ENCODE measurements at places on chromosomes 4 and X.
A peak's percentile ranks its signal among the peaks of the same experiment; 100 is the strongest.

- no peak for DNase-seq
Measured at GRCh38 chrX:3516051-3516541, 169.6 kb upstream of the MXRA5 start.

DNA sequence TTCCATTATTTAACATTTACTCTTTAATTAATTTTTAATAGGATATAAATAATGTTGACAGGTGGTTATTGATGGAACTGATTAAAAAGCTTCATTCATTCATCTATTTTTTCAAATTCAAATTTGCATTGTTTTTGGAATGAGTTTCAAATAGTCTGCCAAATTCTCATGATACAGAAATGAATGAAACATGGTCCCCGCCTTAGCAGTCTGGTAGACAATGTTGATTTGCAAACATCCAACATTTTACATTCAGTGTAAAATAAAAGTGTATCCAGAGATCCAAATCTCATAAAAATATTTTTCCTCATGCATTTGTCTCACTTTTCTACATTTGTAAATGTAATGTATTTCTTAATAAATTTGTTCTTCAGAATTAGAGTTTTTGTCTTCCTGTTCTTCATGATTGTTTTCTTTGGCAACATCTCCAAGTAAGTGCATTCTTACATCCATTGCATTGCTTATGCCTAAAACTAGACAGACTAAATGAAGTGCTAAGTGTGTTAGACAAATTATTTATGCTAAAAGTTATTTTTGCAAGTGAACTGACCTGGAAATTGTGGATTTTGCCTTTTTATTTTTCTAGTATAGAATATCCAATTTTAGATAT lies 142.3 kb downstream of the PCDH18 start:
- no peak for DNase-seq

DNA sequence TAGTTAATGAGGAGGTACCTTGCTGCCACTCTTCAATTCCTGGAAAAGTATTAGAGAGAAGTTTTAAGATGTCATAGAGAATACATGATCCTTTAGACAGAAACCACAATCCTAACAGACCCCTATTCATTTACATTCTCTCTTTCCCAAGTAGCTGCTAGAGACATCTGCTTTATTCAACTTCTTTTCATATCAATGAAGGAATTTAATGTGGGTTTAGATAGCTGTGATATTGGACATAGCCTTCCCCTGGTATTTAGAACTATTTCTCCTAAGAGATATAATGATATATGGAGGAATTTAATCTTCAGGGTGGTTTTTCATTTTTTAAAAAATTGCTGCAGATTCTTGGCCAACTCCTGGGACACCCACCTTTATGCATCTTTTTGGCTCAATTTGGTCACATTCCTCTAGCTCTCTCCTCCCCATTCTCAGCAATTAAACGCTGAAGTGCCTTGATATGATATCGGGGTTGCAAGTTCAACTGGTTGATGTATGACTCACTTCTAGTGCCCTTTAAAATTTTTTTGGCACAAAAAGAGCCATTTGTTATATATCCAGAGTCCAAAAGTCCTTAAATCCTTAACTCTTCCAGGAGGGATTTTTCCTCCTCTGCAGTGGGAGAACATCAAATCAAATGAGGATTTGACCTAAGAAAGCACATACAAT lies 57.6 kb downstream of the DOCK11 start:
- no peak for DNase-seq

DNA sequence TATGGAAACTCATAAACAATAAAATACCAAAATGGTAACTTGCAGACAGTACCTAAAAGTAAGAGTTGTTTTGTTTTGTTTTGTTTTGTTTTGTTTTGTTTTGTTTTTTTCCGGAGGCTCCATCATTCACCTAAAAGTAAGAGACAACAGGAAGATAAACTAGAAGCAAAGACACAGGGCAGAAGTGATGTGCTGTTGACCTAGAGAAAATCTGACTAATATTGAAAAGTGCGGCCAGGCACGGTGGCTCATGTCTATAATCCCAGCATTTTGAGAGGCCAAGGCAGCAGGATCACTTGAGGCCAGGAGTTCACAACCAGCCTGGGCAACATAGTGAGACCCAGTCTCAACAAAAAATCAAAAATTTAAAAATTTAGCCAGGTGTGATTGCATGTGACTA lies 5.6 kb upstream of the CENPC start:
- DNase-seq = no peak

DNA sequence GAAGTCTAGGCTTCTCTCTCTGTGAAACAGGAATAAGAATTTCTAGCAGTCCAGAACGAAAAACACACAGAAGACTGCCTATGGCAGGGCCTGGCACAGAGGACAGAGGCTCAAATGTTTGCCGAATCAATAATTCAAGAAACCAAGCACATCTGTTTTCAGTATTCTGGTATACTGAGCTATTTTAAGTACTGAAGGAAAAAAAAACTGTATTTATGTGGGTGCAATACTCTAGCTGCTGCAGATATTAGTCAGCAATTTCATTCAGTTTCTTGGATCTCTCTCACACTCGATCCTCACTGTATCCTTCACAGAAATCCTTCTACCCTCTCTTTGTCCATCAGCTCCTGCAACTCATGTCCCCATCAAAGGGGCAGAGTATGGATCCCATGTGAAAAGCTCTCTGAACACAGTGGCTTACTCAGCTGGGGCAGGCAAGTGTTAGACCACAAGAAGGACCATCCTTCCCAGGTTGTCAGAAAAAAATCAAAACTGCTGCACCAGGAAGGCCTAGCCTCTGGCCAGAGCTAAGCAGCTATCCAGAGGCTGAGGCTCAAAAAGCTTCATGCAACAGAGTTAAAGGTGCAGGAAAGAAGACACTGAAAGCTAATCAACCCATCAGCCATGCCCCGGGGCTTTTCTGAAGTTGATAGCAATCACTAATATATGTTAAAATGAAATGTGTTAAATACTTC lies 9.1 kb upstream of the USO1 start:
- no peak for DNase-seq

- no peak for DNase-seq
Measured at GRCh38 chr4:94934201-94934600, 176.4 kb downstream of the BMPR1B start.

GRCh38 chr4:7843831-7844593 lies 95.6 kb downstream of the AFAP1 start:
- DNase-seq = no peak

DNA sequence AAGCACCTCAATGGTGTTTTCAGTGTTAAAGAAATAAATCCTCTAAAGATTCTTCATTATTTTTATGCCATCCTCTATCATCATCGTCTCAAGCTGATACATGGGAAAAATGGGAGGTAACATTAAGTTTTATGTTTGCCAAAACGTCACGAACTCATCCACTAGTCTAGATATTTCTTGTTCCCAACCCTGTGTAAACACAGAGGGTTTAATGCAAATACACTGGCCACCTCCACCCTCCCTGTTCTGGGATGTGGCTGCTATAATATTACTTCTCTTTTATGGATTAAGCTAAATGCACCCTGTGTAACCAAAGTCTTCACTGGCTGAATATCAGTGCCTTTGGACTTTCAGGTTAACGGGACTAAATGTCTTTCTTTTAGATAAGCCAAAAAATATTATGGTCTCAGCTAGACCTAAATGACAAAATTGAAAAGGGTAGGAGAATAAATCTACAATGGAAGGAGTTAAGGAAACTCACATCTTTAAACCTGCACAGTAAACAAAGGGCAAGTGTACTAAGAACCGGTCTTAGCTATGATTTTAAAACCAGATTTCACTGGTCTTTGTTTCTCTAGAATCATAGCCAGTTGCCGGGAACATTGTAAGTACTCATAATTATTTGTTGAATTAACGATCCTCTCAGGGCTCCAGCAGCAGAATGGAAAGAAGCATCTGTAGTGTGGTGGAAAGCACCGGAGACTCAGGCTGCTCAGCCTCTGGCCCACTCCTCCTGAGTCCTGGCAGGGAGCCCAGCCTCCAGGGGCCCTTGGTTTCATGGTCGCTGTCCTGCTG lies 103.5 kb upstream of the NOCT start:
- DNase-seq = no peak

DNA sequence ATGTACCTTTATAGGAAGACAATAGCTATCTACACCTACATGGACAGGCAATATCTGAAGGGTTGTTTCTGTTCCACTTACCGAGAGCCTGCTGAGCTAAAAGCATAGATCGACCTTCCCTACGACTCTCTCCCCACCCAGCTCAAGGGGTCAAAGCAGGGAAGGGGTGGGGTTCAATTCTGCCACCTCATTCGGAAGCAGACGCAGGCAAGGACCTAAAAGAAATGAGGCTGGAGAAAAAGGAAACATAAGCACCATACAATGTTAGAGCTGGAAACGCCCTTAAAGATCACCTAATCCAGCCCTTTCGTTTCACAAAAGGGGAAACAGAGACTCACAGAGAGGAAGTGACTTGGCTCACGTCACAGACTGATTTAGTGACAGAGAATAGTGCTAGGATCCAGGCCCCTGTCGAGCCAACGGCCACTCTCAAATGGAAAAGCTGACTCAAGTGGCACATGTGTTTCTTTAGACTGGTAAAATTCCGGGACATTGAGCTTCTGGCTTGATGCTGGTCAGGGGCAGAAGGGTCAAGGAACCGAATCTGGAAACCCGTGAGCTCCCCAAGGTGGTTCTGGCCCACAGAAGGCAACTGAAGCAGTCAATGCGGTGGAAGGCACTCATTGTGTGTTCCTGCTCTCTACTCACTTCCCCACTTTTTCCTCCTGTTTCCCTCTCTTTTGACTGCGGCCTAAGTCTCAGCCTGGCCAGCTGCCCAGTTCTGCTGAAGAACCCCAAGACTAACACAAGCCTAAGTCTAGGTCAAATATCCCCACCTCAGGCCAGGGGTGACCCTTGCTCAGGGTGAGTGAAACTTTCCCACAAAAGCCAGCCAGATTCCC lies 7.5 kb downstream of the SEPTIN6 start:
- peak; percentile 0 for DNase-seq

DNA sequence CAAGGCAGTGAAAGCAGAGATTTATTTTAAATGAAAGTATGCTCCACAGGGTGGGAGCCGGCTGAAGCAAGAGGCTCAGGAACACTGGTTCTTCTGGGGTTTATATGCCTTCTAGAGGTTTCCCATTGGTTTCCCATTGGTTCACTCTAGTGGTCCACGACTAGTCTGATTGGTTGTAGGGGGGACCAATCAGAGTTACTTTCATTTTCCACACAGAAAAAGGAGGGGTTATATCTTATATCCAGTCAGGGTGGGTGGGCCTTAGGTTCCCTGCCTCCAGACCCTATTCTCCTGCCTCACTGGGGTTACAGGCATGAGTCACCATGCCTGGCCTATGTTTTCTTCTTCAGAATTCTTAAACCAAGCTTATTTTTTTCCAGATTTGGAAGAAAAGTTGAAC lies 101.6 kb downstream of the KLHL8 start:
- DNase-seq = no peak

GRCh38 chrX:154714925-154715324 lies 36.0 kb downstream of the GAB3 start:
- DNase-seq = no peak

DNA sequence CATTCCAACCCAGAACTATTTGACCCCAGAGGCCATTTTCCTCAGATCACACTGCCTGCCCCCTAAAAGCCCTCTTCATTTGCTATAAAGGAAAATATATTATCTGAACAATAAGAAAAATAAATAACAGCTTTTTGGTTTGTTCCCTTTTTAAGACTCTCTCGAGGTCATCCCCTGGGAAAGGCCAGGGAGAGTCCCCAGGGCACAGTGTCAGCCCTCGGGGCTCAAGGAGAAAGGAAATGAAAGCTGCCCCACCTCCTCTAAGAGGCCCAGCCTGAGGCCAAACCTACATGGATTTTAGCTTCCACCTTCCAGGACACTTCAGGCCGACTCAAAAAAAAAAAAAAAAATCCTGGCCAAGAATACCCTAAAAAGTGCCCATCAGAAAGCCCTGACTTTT lies 97.6 kb downstream of the SH3KBP1 start:
- DNase-seq = no peak

Data from substantia nigra (tissue), 51 donors.